ENCODE measurements at places on chromosomes 13 and 19.

- DNase-seq = no peak
Observed at GRCh38 chr13:102606537-102607309, 9.9 kb downstream of the TPP2 start.

- DNase-seq = no peak
Observed at GRCh38 chr13:76048675-76049375, 412.7 kb downstream of the LMO7 start.

GRCh38 chr13:97120346-97120745, 101.8 kb upstream of the MBNL2 start:
- DNase-seq = no peak

DNA sequence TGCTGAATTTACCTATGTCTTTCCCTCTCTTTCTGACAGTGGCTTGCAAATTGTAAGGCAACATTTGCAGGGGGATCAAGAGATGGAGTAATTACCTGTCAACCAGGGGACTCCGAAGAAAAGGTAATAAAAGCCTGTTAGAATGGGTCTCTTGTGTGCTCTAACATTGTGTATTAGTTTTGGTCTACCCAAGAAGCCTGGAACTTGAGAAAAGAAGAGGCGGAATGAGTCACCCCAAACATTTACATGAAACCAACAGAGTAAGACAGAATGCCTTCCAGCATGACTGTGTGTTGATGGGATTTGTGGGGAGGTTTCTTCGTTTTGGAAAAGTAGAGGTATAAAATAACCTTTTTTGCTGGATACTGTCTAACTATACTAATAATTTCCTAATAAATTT, 36.7 kb downstream of the ZAR1L start:
- no peak for DNase-seq

- DNase-seq = no peak
Observed at GRCh38 chr13:65133094-65133493, 2097.0 kb downstream of the PCDH9 start.

- DNase-seq = no peak
Observed at GRCh38 chr13:41463838-41464602, 6.7 kb downstream of the RGCC start.

DNA sequence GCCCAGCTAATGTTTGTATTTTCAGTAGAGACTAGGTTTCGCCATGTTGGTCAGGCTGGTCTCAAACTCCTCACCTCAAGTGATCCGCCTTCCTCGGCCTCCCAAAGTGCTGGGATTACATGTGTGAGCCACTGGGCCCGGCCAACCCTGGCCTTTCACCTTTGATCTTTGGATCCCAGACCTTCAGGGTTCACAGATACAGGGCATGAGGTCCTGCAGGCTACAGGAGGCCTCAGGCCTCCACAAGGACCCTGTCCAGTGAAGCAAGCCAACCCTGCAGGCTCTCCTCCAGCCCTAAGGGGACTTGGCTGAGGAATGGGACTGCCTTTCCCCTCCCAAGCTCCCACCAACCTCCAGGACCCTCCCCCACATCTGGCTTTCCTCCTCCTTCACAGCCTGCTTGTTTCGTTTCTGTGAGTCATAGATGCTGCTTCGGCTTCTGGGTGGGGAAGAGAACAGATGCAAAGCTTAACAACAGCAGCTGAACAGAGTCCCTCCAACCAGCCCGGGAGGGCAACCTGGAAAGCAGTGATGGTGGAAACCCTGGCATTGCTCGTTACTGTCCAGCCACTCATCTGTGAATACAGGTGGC, 11.8 kb downstream of the ARHGEF18 start:
- no peak for DNase-seq

DNA sequence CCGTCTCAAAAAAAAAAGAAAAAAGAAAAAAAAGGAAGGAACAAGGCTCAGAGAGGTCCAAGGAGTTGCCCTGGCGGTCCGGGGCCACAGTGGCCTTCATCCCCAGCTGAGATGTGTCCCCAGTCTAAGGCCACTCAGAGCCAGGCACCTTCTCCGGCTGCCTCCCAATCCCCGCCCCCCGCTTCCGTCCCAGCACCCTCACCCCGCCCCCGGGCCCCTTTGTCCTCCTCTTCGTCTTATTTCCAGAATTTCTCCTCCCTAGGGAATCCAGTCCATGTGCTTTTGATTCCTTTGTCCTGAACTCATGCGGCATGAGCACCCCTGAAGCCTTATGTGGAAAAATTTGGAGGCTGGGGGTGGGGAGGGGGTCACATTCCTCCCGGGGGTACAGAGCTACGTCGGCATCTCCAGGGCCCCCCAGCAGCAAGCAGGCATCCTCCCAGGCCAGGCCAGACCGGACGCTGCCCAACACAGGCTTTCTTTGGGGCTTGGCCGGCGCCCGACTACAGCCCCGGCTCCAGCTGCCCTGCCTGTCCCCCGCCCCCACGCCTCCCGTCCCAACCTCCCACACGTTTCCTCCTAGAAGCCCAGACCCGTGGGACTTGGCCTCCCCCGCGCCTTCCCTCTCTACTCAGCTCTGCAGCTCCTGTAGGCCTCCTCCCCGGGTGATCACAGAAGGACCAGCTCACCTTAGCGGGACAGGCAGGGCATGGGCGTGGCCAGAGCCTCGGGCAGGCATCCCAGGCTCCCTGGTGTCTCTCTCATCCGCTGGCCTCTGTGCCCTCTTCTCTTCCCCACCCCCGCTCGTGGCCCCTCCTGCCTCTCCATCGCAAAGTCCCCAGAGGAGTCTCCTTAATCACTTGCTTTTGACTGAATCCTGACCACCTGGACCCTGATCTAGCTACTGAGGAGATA, 17.8 kb upstream of the ADGRE5 start:
- DNase-seq = peak; percentile 70
